GM12864 (cell line): ENCODE measurements at places on chromosomes 6 and 20.

GRCh38 chr6:33856655-33857054 is 52.9 kb upstream of the MLN start:
- DNase-seq = peak; percentile 29

DNA sequence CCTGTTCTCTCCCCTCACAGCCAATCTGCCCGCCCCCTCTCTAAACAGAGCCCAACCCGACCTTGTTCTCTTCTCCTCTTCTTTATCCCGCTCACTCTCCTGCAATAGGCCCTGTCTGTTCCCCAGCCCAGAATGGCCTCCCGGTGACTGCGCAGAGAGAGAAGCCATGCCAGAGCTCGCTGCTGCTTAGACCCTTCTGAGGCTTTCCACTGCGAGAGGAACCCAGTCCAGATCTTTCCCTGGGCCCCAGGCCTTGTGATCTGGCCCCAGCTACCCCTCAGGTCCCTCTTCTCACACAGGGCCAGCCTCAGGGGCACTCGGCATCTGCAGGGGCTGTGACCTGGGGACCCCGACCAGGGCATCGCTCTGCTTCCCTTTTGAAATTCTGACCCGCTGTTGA is 58.1 kb downstream of the TMEM242 start:
- no peak for DNase-seq

DNA sequence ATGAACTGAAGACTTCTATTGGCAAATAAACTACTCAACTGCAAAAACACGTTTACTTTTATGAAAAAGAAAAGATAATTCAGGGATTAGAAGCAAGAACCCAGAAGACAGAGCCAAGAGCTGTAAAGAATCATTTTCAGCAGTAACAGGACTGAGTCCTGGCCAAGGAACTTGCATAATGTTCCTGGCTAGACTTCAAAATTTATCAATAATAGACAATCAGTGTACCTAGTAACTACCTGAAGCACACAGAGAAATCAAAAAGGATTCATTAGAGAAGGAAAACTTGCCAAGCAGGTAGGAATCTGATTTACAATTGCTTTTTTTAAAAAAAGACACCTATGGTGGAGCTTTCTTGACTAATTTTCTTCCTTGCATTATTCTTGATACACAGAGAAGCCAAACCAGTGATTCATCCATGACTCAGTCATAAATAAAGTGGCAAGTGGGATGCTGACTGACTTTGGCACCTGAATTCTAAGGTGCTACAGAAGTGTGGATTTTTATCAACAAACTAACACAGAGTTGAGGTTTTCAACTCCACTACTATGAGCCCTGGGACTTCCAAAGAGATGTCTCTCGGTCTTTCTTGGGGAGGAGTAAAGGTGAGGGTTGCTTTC is 281.3 kb downstream of the BMP7 start:
- no peak for DNase-seq

DNA sequence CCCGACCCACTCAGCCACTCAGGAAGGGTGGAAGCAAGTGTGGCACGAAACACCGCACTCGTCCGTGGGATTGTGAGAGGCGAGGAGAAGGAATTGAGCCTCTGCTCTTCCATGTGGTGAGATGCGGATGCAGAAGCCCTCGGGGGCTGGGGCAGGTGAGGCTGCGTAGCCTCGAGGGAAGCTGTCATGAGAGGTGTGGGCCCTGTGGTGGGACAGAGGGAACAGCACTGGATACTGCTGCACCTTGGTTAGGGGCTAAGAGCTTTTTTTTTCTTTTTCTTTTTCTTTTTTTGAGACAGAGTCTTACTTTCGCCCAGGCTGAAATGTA is 86.5 kb downstream of the PTPN1 start:
- no peak for DNase-seq

DNA sequence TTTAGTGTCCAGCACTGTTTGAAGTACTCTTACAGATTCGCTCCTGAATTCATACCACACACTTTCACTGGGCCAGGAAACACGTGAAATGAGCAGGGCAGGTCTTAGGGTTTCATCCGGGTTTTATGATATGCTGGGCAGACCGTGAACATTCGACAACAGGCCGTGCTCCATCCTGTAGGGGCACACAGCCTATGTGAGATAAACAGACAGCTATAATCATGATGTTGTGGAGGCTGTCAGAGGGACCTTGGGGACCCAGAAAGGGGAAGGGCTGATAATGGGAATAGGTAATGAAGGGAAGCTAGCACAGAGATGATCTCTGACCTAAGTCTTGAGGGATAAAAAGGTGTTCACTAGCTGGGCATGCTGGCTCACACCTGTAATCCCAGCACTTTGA is 110.4 kb downstream of the RIN2 start:
- no peak for DNase-seq

DNA sequence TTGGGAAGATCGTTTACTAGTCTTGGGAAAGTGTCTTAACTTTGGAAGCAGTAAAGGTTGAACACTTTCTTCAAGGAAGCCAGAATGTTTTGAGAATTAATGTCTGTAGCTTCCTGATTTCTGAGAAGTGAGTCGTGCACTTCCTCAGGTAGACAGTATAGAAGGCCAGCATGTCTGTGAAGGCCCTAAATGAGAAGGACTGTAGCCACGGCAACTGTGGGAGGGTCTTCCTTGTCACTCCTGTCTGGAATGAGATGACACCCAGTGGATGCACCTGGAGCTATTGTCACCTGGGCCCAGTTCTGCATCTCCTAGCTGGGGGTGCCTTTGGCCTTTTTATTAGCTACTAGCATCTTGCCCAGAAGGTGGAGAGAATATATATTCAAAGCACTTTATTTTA is 8.8 kb downstream of the STX16 start:
- DNase-seq = no peak

GRCh38 chr20:37077009-37077408 is 18.8 kb downstream of the RBL1 start:
- DNase-seq = no peak

DNA sequence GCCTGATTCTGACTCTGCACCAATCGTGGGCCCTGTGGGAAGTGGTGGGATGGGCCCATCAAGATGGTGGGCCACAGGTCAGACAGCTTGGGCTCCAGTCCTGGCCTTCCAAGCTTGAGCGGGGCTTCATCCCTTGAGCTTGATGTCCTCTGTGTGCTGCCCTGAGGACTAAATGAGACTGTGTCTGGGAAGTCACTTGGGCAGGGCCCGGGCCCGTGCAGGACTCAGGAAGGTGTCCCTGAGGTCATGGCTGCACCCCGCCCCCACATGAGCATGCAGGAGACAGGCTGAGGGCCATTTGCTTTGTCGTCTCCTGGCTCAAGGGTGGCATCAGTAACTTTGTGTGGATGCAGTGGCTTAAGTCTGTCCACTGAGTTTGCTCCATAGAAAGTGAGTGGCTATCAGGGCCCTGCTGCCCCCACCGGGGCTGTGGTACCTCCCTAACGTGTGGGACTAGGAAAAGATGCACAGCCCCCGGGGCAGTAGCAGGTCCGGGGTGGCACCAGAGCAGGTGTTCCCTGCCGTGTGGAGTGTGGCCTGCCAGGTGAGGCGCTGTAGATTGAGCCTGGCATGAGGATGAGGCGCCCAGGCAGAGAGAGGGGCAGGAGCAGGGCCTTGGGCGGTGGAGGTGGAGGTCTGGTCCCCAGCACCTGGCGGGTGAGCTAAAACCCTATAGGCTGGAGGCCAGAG is 298.6 kb downstream of the TAF4 start:
- DNase-seq = no peak

DNA sequence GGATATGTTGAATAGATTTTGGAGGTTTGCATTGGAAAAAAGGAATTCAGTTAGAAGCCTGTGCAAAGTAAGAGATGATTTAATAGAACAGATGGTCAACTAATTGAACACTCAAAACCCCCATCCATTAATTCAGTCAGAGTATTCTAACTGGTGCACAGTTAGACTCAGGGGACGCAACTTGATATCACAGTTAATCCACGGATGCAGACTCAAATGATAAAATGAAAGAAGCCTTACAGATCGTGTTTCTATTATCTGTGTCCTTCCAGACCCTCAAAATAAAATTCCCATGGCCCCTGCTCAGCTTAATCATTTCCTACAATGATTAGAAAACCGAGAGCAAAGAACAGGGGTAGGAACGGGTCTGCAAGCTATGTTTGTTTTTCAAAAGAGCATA is 45.4 kb upstream of the DTNBP1 start:
- no peak for DNase-seq

DNA sequence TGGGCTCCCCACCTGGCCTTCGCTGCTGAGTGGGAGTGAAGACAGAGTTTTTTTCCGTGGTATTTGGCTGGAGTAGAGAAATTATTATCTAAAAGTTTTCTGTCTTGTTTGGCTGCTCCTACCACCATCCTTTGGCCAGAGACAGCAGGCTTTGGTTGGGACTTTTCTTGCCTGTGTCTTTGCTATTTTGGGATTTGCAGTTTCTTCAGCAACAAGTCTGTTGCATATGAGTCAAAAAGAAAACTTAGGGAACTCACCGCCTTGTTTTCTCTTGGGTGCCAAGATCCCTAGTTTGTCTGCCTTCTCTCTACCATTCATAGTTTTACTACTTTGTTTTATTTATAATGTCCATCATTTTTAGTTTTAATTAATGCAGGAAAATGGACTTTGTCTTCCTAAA is 683.8 kb downstream of the DOK5 start:
- DNase-seq = no peak

- DNase-seq = no peak
Measured at GRCh38 chr6:20433929-20434328, 32.2 kb downstream of the E2F3 start.

GRCh38 chr6:50649086-50649485 is 64.2 kb upstream of the TFAP2D start:
- no peak for DNase-seq

DNA sequence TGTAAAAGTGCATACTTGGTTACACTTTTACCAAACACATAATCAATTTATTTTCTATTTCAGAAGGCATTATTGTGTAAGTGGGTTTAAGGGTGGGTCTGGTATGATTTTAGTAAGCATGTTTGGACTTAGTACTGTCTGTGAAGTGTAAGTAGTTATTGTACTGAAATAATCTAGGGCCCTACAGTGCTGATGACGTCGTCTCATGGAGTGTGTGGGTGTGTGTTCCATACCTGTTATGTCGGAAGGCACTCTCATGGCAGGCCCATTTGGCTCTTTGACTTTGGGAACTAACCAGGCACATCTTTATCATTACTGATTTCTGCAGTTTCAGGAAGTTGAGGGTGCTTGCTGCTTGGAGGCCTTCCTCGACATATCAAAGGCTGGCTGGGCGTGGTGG is 155.1 kb downstream of the SASH1 start:
- no peak for DNase-seq

GRCh38 chr6:77466055-77466450 is 2.8 kb upstream of the HTR1B start:
- DNase-seq = no peak
